T-helper 2 cell (primary cell): ENCODE measurements at places on chromosomes 7 and 10.

DNA sequence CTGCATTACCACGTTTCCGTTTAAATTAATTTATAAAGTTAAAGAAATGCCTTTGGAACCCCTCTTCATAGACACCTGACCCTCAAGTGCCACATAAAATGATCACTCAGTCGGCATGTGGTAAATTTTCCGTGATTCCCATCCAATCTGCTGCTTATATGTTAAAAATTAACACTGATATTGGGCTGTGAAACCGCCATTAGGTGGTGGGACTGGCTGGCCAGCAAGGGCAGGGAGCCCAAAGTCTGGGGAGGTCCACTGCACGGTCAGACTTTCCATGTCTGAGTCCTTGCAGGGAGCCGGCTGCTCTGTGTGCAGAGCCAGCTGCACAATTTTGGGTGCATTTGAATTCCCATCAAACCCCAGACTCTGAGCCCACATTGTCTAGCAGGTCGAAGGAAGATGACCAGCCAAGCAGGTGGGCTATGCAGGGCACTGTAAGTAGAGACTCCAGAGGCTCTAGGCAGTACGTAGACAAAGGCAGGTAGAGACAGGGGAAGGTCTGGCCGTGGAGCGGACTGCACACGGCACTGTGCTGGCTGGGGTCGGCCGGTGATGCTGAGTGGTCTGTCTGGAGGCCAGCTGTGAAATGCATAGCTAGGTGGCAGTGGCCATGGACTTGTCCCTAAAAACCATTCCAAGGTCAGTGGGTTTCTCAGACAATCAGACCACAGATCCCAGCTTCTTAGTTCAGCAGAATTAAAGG is 122.9 kb downstream of the SH3PXD2A start:
- no peak for DNase-seq

GRCh38 chr7:148615085-148615730 is 24.6 kb downstream of the C7orf33 start:
- DNase-seq, result no peak

- no peak for DNase-seq
Measured at GRCh38 chr10:58743466-58744115, 230.9 kb downstream of the BICC1 start.

DNA sequence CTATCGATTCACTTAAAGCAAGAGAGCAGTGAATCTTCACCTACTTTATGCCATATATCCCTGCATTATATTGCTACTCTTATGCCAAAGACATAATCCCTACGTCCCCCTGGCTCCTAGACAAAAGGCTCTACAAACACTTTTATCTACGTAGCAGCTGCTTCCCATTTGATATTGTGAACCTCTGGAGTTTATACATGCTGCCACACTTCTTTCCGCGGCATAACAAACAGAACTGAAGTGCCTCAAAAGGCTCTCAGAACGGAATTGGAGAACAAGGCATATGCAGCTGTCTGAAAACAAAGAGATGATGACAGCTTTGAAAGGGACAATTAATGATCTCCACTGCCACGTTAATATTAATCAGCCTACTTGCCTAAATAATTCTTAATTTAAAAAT is 985.6 kb upstream of the LRRN3 start:
- no peak for DNase-seq

GRCh38 chr7:123571684-123572083 is 14.1 kb upstream of the NDUFA5 start:
- DNase-seq, result no peak

DNA sequence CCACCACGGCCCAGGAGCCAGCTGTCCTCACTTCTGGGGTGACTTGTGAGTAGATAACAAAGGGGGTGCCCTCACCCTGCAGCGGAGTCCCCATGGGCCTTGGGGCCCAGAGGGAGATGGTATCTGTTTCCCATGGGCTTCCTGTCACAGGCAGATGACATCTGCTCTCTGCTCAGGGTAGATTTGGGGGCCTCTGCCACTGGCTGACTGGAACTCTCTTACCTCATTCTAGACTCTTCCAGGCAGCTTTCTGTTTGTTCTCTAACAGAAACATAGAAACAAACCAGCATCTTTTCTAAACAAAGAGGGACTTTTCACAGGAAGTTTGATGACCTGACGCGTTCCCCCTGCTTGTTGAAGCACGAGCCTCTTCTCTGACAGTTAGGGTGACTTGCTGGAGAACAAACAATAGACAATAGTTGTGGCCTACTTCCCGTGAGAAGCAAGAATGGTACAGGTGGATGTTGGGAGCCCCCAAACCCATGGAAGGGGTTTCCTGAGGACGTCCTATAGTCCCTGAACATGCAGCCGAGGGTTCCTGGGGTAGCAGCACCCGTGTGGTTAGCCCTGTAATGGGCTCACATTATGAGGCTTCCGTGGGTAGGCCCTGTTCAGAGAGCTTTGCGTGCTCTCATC is 61.6 kb downstream of the GRK5 start:
- peak; percentile 93 for DNase-seq
